Natural killer cell treated with Interleukin-12 subunit alpha and Interleukin-12 subunit beta and Interleukin-15 and Interleukin-18, amount 100 ng/mL, for 72 hours (primary cell): ENCODE measurements at places on chromosomes 7 and 10. TPM values are rescaled to one million over a fixed set of nuclear protein-coding genes. Genes with fewer than 3 reads are reported as not detected.

GRCh38 chr10:72834183-72834825 is 59.2 kb upstream of the OIT3 start:
- H3K27ac ChIP-seq, result no peak overlapping the region
- no peak for DNase-seq
- H3K4me3 ChIP-seq, result no peak overlapping the region
- no peaks in the 10 kb centered on the region for H3K27me3 ChIP-seq

OPALIN gene
- not detected for total RNA-seq

GRCh38 chr7:95198863-95199262 is 125.5 kb downstream of the PON1 start:
- H3K27ac ChIP-seq, result no peak overlapping the region
- no peaks in the 10 kb centered on the region for H3K27me3 ChIP-seq
- no peak overlapping the region for H3K4me3 ChIP-seq
- no peaks in the 10 kb centered on the region for H3K4me1 ChIP-seq

DNA sequence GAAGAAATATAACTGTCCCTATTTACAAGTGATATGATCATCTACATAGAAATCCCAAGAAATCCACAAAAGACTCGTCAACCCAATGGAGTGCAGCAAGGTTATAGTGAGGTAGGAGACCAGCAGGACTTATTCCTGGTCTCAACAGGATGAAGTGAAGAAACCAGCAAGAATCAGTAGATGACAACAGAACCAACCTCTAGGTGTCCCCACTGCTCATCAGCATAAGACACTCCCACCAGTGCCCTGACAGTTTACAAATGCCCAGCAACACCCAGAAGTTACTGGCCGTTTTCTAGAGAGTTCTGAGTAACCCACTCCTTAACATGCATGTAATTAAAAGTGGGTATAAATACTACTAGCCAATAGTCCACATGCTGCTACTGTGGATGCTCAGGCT is 470.5 kb upstream of the LRRTM3 start:
- no peak overlapping the region for H3K4me3 ChIP-seq
- no peak for DNase-seq
- no peak overlapping the region for H3K27ac ChIP-seq

RARRES2 gene
- total RNA-seq, result not detected

TNS3 gene
- total RNA-seq, result not detected

DNA sequence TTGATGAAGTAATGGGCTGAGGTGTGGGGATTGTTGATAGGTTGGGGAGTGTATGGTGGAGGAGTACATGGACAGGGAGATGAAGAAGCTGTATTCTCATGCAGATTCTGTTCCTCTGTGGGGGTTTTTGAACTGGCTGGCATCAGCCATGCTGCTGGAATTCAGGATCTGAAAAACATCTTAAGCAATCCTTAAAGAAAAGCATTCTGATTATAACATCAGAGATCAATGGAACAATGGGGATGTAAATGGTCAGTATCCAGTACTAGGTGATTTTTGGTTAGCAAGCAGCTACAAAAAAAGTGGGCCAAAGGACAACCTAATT is 247.5 kb upstream of the GALNT17 start:
- no peaks in the 10 kb centered on the region for H3K36me3 ChIP-seq
- no peak for DNase-seq
- H3K4me3 ChIP-seq, result no peak overlapping the region
- no peaks in the 10 kb centered on the region for H3K4me1 ChIP-seq
- H3K27ac ChIP-seq, result no peak overlapping the region
- H3K27me3 ChIP-seq, result peaks cover 6% of the 10 kb centered on the region

DNA sequence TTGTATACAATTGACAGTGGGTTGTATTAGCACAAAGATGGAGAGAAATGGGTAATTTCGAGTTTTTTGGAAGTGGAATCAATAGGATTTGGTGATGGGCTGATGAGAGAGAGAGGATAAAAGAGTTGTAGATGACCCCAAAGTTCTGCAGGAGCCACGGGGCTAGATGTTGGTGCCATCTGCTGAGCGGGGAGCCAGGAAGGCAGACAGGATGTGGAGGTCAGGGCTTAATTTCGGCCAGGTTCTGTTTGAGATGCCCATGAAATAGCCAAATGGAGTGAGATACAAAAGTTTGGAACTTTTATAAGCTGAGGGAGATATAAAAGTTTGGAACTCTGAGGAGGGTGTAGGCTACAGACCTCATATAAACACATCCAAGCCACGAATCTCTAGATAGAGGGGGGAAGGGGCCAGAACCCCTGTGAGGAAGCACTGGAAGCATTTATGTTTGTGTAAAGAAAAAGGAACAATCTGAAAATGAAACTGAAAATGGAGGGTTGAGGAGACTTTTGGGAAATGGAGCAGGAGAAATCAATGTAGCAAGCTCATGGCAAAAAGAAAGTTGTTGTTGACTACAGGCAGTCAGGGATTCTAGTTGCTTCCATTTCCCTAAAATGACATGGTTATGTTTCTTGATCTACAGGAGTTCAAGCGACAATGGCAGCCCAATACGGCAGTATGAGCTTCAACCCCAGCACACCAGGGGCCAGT is 2.2 kb downstream of the GIMAP4 start:
- DNase-seq, result no peak
- peaks cover 49% of the 10 kb centered on the region for H3K4me1 ChIP-seq
- peak overlapping the region; percentile 93 for H3K4me3 ChIP-seq
- H3K27me3 ChIP-seq, result no peaks in the 10 kb centered on the region
- H3K27ac ChIP-seq, result peak overlapping the region; percentile 96

DNA sequence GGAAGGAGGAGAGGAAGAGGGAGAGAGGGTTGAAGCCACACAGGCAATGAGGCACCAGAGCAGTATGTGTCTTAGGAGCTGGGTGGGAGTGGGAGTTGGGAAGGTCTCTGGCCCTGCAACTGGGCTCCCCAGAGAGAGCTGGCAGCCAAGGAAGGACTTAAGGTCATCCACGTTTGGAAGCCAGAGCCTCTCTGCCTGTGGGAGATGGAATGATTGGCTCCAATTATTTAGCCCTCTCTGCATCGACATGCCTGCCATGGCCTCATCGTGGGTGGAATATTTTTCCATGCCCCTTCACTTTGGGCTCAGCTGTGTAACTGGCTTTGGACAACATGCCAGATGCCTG is 478.5 kb downstream of the RPS24 start:
- no peak overlapping the region for H3K4me3 ChIP-seq
- no peaks in the 10 kb centered on the region for H3K27me3 ChIP-seq
- H3K36me3 ChIP-seq, result no peaks in the 10 kb centered on the region
- H3K27ac ChIP-seq, result no peak overlapping the region
- H3K4me1 ChIP-seq, result no peaks in the 10 kb centered on the region

GRCh38 chr10:33365871-33366411 is 31.5 kb upstream of the NRP1 start:
- H3K27me3 ChIP-seq, result peaks cover 23% of the 10 kb centered on the region
- DNase-seq, result no peak
- no peak overlapping the region for H3K4me3 ChIP-seq
- H3K36me3 ChIP-seq, result peaks cover 6% of the 10 kb centered on the region

- no peak overlapping the region for H3K4me3 ChIP-seq
- no peak overlapping the region for H3K27ac ChIP-seq
- DNase-seq, result no peak
- peaks cover 16% of the 10 kb centered on the region for H3K4me1 ChIP-seq
- H3K27me3 ChIP-seq, result no peaks in the 10 kb centered on the region
Observed at GRCh38 chr10:1089017-1089689, 33.0 kb downstream of the WDR37 start.

DNA sequence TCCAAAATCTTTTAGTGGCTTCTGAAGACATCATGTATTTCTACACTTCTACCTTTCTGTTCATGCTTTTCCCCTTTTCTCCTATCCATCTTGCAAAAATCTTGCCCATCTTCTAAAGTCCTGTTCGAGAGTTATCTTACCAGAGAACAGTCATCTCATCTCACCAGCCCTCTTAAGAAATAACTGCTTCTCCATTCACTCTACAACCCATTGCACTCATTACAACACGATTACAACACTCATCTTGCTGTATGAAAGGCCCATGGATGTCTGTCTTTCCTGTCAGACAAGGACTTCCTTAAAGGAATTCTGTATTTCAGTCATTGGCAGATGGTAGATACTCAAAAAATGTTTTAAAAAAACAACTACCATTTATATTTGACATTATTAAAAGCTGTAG is 30.8 kb downstream of the ZNF438 start:
- peak overlapping the region; percentile 5 for H3K27ac ChIP-seq
- H3K4me1 ChIP-seq, result peaks cover 56% of the 10 kb centered on the region
- H3K36me3 ChIP-seq, result peaks cover 8% of the 10 kb centered on the region
- no peak for DNase-seq
- no peaks in the 10 kb centered on the region for H3K27me3 ChIP-seq
- H3K4me3 ChIP-seq, result peak overlapping the region; percentile 41

DNA sequence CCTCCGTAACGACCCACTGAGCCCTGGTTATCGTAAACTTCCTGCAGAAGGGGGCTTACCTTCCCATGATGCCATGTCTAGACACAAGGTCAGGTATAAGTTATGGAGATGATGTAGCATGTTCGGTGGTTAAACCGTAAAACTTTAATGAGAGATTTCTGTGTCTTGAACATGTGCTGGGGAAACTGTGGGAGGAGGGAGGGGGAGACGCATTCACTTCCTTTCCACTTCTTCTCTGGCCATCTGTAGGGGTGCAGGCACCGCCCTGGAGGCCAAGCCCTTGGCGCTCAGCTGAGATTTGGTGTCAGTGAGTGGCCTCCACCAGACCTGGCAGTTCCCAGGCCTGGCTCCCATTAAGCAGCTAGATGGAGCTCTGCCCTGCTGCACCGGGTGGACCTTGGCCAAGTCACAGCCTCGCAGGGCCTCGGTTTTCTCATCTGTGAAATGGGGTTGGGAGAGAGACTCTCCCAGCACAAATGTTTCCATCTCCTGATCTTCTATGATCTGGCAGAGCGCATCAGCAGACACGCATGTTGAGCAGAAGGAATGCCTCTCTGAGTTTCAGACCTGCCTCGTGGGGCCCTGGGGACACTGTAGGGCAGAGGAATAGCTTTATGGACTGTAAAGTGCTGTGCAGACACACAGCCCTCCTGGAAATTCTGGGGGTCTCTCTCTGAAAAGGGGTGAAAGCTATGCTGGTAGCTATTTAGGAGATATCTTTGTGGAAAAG is 106.0 kb downstream of the COL26A1 start:
- H3K4me3 ChIP-seq, result no peak overlapping the region
- no peak for DNase-seq
- no peak overlapping the region for H3K27ac ChIP-seq
- H3K27me3 ChIP-seq, result no peaks in the 10 kb centered on the region
- peaks cover 4% of the 10 kb centered on the region for H3K4me1 ChIP-seq

UNCX gene
- total RNA-seq, result not detected

DNA sequence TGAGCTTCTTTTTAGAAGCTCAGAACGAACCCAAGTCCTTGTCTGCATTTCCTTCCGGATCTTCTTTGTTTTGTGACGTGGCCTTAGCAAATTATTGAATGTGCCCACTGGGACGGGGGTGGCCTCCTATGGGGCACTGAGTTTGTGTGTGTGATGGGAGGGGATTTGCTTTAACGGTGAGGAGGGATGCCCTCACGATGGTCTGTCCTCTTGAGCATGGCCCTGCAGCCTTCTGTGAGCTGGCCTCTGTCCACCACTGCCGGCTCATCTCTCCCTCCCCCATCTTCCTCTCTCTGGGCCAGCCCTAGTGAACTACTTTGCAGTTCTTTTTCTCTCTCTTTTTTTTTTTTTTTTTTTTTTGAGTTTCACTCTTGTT is 62.9 kb upstream of the MKRN1 start:
- H3K27me3 ChIP-seq, result peaks cover 16% of the 10 kb centered on the region
- H3K4me1 ChIP-seq, result no peaks in the 10 kb centered on the region
- H3K27ac ChIP-seq, result no peak overlapping the region
- no peak for DNase-seq
- no peak overlapping the region for H3K4me3 ChIP-seq
- no peaks in the 10 kb centered on the region for H3K36me3 ChIP-seq

- no peak overlapping the region for H3K4me3 ChIP-seq
- H3K36me3 ChIP-seq, result no peaks in the 10 kb centered on the region
- no peak for DNase-seq
Observed at GRCh38 chr7:141142058-141142457, 68.2 kb downstream of the TMEM178B start.

HOXA11 gene
- 0.76 TPM for total RNA-seq

DNA sequence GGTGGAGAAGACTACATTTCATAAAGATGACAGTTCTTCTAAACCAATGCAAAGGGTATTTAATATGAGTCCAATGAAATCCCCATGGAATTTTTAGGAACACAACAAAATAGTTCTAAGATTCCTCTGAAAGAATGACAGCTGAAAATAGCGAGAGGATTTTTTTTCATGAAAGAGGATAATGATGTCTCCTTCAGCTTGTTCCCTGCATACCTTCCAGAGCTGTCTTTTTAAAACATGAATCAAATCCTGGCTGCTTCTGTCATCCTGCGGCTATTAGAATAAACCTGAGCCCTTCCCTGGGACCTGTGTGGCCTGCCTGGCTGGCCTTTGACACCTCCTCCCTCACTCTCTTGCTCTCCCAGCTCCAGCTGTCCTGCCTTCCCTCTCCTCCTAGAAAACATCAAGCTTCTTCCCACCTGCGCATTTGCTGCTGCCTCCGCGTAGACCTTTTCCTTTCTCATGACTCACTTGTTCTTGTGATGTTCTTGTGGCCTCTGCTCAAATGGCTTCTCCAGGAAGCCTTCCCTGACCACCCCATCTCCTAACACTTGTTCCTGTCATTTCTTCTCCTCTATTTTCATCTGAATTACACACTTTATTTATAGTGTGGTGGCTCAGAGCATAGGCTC is 57.4 kb downstream of the EEPD1 start:
- H3K4me1 ChIP-seq, result peaks cover 3% of the 10 kb centered on the region
- peaks cover 10% of the 10 kb centered on the region for H3K27me3 ChIP-seq
- no peak for DNase-seq

DNA sequence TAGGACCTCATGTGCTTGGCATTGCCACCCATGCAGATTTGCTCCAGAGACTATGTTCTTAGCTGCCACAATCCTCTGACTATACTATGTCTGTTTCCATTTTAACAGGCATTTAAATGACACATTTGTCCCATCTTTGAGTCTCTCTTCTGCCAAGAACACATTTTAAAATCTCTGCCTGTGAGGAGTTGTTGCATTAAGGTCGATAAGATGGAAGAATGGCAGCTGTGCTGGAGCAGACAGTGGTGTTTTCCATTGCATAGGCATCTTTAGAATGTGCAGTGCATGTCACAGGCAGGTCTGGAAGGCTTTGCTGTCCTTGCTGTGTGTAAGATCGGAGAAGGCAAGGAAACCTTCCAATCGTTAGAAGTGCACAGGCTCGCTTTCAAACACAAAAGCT is 70.9 kb upstream of the CELF2 start:
- H3K27ac ChIP-seq, result no peak overlapping the region
- H3K36me3 ChIP-seq, result no peaks in the 10 kb centered on the region
- H3K27me3 ChIP-seq, result peaks cover 28% of the 10 kb centered on the region

DNA sequence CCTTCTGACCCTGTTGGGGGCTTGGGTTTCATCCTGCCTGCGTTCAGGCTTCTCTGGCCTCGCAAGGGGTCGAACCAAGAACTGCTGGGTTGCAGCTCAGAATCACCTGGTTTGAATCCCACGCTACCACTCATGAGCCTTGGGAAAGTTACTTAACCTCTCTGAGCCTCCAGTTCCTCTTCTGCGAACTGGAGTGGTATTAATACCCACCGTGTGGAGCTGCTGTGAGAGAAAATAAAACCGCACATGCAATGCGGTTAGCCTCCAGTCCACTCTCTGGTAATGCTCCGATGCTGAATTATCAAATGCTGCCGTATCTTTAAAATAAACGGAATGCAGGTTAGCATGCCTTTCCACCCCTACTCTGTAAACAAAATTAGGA is 171.9 kb downstream of the ARHGAP12 start:
- H3K27me3 ChIP-seq, result no peaks in the 10 kb centered on the region
- no peak overlapping the region for H3K27ac ChIP-seq

- no peak for DNase-seq
- H3K27me3 ChIP-seq, result peaks cover 12% of the 10 kb centered on the region
- H3K4me3 ChIP-seq, result no peak overlapping the region
- H3K27ac ChIP-seq, result no peak overlapping the region
- H3K4me1 ChIP-seq, result no peaks in the 10 kb centered on the region
Observed at GRCh38 chr10:48699011-48699627, 14.4 kb downstream of the WDFY4 start.
